GM10248 (cell line): ENCODE measurements at places on chromosomes 4 and X.

- no peak for DNase-seq
Observed at GRCh38 chr4:102575369-102576129, 74.4 kb downstream of the NFKB1 start.

GRCh38 chr4:6526671-6527091 lies 48.3 kb upstream of the MAN2B2 start:
- DNase-seq, result no peak

DNA sequence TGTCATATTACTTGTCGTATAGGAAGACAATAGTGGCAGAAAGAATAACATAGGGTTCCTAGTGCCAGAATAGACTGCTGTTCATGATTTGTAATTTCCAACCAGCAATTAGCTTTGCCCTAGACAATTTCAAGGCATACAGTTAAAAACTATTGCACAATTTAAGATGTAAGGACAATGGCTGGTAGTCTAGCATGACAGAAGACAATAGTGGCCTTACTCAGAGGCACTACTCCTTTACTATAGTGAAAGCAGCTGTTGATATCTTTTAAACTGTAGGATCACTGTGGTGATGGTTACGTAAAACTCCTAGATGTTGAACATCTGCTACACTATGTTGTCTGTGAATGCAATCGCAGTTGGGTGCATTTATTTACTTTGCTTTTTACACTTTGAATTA lies 234.5 kb downstream of the RBMX2 start:
- DNase-seq, result no peak

DNA sequence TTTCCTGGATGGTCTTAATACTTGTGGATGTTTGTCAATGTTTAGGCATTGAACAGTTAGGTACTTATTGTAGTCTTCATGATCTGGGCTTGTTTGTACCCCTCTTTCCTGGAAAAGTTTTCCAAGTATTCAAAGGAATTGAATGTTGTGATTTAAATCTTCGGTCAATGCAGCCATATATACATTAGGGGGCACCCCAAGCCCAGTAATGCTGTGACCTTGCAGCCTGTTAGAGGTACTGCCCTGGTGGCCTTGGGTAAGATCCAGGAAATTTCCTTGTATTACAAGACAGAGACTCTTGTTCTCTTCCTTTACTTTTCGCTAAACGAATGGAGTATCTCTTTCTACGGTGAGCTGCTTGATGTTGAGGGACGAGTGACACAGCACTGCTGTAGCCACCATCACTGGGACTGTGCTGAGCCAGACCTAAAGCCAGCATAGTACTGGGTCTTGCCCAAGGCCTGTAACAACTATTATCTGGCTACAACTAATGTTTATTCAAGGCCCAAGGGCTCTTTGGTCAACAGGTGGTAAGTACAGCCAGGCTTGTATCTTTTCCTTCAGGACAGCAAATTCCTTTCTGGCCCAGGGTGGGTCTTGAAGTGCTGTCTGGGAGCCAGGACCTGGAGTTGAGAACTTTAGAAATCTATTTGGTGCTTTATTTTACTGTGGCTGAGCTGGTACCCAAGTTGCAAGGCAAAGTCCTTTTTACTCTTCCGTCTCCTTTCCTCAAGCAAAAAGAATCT lies 118.3 kb upstream of the ATOH1 start:
- DNase-seq, result no peak

DNA sequence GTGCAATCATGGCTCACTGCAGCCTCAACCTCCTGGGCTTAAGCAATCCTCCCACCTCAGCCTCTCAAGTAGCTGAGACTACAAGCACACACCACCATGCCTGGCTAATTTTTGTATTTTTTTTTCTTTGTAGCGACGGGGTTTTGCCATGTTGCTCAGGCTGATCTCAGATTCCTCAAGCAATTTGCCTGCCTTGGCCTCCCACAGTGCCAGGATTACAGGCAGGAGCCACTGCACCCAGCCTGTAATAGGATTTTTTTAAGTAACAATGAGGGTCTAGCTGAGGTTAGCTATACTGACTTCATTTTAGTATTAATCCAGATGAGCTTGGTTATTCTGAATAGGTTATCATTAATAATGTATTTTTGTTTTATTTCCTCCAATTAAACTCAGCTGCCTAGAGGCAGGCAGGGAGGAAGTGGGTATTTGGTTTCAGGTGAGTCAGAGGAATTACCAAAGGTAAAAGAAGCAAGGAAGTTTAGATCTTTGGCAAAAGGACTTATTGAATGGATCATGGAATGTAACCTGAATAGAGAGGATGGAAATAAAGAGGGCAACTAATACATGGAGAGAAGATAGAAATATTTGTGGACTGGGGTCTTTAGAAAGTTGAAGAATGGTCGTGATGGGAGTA lies 1023.3 kb upstream of the TENM3 start:
- no peak for DNase-seq

- no peak for DNase-seq
Observed at GRCh38 chr4:93183576-93183975, 645.0 kb upstream of the ATOH1 start.

- peak; percentile 38 for DNase-seq
Observed at GRCh38 chr4:41256740-41257256, at the start of gene UCHL1. TSS of gene UCHL1 (plus strand) at chr4:41256928. CDS start at chr4:41256977, 49 bp downstream.

DNA sequence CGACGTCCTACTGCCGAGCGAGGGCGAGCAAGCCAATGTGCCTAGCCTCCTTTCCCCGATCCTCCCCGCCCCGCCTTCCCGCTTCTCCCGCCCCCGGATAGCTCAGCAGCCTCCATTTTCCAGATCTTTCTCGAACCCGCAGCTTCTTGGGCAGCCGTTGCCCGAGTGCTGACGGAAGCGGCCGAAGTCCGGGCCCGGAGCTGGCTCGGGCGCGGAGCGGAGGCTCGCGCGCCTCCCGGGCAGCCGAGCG lies 172 bp upstream of the HSPA4L start:
- DNase-seq, result peak; percentile 94

DNA sequence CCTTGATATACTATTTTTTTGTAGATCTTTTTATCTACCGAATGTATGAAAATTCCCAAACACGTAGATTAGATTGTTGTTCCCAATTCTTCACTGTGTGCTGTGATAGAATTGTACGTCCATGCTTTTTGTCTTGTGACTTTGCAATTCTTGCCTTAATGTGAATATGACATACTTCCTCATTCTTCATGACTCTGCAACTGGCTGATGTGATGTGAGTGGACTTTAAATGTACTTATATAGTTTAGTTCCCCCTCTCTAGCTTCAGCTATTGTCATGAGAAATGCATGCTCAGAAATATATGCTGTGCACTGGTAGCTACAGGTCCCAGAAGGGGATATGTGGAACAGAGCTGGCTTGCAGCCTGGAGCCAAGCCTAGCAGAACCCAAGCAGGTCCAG lies 89.4 kb downstream of the FTHL17 start:
- DNase-seq, result no peak

DNA sequence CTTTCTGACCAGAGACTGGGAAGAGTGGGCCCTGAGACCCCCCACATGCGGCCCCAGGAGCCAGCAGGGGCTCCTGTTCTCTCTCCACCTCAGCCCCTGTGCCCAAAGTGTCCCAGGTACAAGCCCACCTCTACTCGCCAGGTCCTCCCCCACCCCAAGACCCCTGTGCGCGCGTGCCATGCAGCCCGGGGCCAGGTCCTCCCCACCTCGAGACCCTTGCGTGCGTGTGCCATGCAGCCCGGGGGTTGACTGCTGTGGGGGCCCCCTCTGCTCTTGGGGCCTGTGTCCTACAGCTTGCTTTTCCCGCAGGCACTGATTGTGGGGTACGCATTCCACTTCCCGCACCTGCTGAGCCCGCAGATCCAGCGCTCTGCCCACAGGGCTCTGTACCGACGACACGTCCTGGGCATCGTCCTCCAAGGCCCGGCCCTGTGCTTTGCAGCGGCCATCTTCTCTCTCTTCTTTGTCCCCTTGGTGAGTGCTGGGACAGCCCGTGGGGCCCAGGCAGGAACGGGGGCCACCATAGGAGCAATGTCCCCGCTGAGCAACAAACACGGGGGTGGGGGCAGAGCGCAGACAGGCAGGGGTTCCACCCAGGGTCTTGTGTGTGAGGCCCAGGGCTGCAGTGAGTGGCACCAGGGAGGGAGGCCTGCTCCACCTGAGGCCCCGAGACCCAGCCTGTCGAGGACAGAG lies 20.3 kb downstream of the DGKQ start:
- no peak for DNase-seq

GRCh38 chr4:39587881-39588280 lies 50.8 kb downstream of the SMIM14 start:
- no peak for DNase-seq

GRCh38 chr4:98568941-98569663 lies 89.3 kb downstream of the TSPAN5 start:
- DNase-seq, result no peak

- no peak for DNase-seq
Observed at GRCh38 chr4:123889507-123889906, 492.9 kb downstream of the SPRY1 start.

DNA sequence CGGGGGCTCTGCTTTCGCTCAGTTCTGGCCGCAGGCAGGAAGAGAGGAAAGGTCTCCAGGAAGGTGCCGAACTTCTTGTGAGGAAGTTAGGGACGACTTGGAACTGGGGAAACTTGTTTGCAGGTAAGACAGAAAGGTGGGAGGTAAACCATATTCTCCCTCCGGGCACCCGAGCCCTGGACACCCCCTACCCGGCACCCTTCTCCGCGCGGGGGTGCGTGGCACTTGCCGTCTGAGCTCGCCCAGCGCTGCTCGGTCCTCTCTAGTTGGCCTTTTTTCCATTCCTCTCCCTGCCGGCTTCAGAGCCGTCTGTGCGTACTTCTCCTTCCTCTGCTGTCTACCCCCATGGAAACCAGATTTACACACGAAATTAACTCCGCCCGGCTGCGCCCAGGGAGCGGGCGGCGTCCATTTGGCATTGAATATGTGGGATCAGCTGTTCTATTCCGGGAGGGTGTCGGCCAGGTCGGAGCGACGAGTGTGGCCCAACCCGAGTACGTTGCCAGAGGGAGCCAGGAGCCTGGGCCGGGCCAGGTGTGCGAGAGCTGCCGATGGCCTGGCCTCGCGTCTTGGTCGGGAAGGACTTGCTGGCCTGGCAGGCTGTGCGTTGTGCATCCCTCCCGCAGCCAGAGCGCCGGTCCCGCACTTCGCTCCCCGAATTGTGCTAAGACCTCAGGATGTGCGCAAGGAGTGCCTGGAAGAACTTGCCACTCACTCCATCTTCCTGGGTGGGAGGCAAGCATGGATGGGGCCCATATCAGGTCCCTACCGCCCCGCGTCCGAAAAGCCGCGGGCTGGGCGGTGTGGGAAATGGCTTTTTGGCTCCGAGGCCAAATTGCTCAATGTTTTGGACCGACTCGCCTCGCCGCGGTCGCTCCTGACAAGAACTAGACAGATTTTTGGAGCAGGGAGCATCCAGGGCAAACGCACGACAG lies 1.7 kb downstream of the PDGFRA start:
- DNase-seq, result no peak

GRCh38 chrX:101257448-101258258 lies 33.5 kb downstream of the TAF7L start:
- no peak for DNase-seq

- no peak for DNase-seq
Observed at GRCh38 chr4:14054391-14054790, 426.9 kb upstream of the BOD1L1 start.

GRCh38 chrX:17613979-17614588 lies 123.2 kb upstream of the SCML1 start:
- DNase-seq, result no peak

- DNase-seq, result no peak
Observed at GRCh38 chrX:15696516-15696915, 31.9 kb upstream of the CLTRN start.

DNA sequence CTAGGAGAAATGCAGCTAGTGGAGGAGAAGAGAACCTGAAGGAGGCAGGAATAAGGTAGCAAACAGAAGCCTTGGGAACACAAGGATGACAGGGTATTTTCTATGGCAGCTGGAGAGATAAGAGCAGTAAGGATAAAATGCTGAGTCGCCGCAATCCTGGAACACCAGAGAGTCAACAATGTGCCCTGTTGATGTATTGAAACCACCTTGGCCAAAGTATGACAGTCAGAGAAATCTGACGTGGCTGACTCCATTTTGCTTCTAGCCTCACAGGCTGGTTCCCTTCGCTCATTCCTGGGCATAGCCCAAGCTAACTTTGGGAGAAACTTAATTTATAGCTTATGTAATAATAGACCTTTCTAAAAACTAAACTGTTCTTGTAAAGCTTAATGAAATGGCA lies 56.6 kb upstream of the C4orf54 start:
- DNase-seq, result no peak

DNA sequence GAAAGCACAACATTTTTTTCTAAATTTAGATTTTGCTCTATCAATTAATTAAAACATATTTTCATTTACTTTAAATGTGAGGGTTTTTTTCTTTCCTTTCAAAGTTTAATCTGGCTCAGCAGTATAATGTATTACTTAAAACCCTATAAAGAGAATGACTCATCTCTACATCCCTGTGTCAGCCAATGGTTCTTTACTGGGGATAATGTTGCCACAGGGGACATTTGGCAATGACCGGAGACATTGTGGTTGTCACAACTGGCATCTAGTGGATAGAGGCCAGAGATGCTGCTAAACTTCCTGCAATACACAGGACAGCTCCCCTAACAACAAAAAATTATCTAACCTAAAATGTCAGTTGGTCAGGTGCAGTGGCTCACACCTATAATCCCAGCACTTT lies 53.8 kb downstream of the SYNPO2 start:
- no peak for DNase-seq

DNA sequence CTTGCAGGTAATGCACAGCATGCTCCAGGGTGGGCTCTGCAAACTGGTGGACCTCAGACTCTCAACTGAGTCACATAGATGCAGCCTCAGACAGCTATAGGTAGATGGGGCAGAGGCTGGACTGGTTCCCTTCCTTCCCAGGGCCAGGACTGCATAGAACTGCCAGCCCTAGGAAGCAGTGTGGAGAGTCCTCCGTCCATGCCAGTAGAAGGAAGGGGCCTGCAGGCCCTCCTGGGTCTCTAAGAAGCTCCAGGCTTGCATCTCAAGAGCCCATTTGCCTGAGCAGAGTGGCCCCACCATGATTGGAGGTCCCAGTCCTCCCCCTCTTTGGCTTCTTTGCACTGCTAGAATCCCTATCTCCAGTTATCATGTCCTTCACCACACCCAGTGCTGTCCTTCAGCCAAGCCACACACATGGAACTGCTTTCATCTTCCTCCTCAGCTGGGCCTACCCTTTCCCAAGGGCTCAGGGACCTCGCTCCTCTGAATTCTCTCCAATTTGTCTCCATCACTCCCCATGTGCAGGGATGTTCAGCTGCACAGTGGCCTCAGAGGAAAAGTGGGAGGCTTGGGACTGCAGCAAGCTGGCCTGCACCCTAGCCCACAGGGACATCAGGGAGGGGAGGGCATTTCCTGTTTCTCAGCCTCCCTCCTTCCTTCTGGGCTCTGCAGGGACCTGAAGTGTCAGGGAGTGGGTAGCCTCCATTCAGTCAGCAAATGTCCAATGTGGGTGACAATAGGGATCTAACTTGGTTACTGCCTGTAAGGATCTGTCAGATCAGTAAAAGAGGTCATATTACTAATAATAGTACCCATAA lies 146.0 kb downstream of the PJA1 start:
- no peak for DNase-seq
